ENCODE measurements at places on chromosomes 2 and 18.

DNA sequence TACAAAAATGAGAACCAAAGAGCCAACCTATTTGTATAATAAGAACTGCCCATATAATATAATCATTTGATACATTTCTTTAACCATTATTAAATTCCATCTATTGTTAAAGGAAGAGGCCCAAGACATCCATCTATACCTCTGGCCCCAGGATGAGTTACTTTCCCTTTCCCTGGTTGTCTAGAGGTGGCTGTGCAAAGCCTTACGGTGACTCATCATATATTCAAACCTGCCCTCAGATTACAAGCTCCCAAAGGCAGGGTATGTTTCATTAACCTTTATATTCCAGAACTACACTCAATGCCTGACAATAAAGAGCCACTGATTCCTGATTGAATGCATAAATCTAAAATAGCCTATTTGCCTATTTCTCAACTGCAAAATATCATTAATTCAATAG lies 105.8 kb upstream of the PID1 start:
- no peak for DNase-seq

- no peak for DNase-seq
These were observed 9.2 kb downstream of the LGALSL start for GRCh38 chr2:64462940-64463700.

DNA sequence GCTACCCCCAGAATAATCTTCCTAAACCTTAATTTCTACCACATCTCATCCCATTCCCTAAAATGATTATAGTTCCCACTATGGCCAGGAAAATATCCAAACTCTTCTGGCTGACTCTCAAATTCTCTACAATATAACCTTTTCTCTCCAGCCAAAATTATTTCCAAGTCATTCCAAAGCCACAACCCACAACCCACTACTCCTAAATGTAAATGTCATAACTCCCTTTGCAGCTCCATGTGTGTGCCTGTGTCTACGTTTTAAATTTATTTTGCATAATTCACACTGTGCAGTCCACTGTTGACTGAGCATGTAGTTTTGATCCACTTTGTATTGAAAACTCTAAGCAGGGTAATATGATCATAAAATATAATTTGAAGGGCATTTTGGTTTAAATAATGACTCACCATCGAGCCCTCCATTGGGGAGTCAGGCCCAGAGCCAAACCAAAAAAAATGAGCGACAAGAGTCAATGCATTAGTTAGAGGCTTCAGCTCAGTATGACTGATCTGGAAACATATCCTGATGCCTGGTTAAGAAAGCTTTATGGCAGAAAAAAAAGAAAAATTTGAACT lies 171.0 kb downstream of the AFF3 start:
- no peak for DNase-seq

GRCh38 chr2:30428348-30428662 lies 18.7 kb upstream of the LCLAT1 start:
- no peak for DNase-seq

- DNase-seq: no peak
These were observed 230.8 kb downstream of the SEPTIN10 start for GRCh38 chr2:109382951-109383350.

DNA sequence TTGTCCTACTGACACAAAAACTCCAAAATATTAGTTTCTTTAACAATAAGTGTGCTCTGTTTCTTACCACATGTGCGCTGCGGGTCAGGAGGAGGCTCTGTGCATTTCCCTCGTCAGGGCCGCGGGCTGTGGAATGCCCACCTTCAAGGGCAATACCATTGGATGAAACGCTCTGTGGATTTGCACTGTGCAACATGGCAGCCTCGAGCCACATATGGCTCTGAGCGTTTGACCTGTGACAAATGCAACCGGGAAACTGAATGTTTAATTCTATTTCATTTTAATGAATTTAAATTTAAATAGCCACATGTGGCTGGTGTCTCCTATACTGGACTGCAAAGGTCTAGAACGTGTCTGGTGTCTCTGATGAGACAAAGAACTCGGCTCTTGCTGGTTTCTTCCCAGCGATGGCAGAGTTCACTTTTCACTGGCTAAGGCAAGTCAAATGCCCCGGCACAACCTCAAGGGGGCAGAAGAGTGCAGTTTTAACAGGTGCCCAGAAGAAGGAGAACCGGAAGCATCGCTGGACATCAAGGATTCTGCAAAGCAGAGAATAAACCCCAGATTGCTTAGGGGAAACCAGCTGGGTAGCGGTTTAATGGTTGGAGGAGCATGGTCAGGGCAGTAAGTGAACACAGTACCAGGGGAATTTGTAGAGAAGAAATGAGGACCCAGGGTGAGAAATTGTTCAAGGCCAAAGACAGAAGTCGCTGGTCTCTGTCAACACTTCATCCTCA lies 37.0 kb upstream of the TMEM18 start:
- DNase-seq: peak; percentile 11

- DNase-seq: peak; percentile 85
These were observed 619 bp upstream of the FAM168B start for GRCh38 chr2:131093696-131094462.

GRCh38 chr18:21742315-21742687 lies 1.7 kb downstream of the MIB1 start:
- DNase-seq: no peak

DNA sequence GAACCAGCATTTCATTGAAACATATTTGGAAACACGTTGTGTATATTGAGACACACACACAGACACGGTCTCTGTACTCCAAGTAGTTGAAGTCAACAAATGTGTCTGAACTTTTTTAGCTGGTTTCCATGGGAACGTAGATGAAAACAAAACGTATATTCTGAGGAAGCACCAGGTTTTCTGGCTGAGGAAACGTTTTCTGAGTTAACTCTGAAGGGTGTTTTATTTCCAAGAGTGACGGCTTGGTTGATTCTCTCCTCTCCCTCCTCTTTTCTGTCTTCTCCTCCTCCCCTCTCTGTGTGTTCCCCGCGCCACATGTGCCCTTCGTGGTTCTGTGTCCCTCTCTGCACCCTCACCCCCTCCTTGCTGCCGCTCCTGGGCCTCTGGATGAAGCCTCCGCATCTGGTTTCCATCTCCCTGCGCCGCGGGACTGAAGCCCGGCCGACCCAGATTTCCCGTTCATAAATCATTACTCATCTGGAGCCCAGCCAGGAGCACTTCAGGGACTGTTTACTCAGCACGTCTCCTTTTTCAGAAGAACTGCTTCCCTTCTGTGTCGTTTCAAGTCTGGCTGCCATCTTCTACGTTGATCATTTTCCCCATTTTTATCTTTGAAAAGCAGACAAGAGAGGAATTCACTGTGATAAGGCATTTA lies 122.7 kb downstream of the COL6A3 start:
- DNase-seq: no peak

DNA sequence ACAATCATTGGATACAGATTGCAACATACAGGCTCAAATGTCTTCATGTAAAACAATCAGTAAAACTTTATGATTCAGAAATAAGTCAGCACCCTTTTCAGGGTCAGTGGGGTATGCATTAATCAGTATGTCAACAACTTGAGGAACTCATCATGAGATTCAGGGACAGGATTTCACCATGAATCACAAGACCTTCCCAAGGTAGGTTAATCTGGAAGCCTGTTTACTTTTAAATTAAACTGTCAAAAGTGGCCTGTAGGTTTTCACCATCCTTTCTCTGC lies 104.8 kb downstream of the SP100 start:
- DNase-seq: no peak

DNA sequence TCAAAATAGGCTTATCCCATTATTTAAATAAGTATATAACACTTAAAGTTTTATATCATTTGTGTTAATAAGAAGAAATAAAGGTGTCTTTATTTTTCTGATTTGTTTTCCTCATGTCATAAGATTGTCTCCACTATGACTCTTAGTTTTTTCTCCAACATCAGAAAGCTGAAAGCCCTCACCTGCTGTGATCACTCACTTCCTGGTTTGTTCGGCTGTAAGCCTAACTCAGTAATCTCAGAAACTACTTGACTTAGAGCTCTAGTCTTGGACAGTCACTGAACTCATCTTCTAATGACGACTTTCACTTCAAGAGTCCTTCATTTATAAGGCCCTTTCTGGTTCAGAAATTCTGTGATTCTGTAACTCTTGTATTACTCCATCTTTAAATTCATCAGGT lies 311.0 kb downstream of the ZEB2 start:
- no peak for DNase-seq

DNA sequence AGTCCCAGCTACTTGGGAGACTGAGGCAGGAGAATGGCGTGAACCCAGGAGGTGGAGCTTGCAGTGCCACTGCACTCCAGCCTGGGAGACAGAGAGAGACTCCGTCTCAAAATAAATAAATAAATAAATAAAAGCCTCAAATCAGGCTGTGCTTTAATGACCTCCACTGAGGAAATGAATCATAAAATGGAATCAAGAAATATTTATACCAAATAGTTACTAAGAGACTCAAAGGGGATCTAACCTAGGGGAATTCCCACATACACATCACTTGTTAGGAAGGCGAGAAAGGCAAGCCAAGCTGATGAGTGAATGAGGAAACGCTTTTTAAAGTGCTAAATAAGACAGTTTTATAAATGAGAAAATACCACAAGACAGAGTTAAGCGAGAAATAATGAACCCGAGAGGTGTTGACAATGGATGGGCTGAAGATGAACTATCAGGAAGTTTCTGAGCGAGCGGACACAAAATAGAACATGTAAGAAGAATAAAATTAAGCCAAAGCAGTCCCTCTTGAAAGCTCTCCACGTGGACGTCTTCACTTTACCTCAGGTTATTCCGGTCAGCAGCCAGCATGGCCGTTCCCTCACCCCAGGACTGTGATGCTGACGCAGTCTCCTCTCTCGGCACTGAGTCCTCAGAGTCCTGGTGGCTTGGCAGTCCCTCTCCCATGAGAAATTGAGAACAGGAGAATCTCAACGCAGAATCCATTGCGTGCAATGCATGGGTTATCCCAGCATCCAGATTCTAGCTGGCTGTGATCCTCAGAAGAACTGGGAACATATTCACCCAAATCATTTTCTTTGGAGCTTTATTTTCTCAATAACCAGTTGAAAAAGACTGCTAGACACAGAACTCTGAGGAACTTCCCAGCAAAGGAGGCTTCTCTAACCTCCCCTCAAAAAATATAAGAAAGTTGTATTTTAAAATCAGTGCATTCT lies 22.3 kb downstream of the PXDN start:
- DNase-seq: no peak

GRCh38 chr2:111669928-111670695 lies 213.9 kb downstream of the ANAPC1 start:
- no peak for DNase-seq

- DNase-seq: no peak
These were observed 5.8 kb upstream of the CCDC88A start for GRCh38 chr2:55425431-55425831.

- no peak for DNase-seq
These were observed 25.7 kb downstream of the PSMA8 start for GRCh38 chr18:26159353-26159752.

GRCh38 chr2:62996534-62997186 lies 54.0 kb upstream of the OTX1 start:
- DNase-seq: no peak

DNA sequence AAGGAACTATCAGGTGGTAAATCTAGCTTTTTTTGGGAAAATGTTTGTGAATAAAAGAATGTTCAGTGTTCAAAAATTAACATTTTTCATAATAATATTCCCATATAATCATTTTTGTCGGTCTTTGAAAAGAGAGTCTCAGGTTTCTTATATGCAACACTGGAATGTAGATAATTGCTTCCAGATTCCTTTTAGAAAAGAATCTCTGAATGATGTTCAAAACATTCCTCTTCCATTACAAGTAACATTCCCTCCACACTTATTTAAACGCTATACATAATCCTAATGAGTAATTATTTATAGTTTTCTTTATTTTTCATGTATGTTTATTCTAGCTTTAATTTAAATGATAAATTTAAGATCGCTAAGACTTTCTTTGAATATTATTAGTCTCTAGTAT lies 7.0 kb downstream of the ZSWIM2 start:
- DNase-seq: no peak

GRCh38 chr18:56890632-56891031 lies 239.5 kb downstream of the WDR7 start:
- no peak for DNase-seq

- no peak for DNase-seq
These were observed 19.1 kb upstream of the VIT start for GRCh38 chr2:36677386-36677785.

DNA sequence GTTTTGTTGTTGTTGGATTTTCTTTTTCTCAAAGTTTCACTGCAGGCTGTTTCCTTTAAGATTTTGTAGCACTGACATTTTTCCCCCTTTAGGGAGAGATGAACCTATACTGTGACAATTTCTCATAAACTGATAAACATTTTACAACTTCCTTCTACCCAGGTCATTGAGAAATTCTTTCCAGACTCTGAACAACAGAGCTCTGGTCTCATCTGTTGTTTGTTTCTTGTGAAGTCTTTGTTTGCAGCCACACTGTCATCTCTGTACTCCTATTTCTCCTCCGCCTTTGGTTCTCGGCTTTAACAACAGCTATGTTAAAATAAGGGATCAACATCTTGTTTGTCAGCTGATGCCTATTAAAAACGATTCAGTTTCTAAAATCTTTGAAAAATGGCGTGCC lies 167.6 kb downstream of the VWC2L start:
- no peak for DNase-seq

DNA sequence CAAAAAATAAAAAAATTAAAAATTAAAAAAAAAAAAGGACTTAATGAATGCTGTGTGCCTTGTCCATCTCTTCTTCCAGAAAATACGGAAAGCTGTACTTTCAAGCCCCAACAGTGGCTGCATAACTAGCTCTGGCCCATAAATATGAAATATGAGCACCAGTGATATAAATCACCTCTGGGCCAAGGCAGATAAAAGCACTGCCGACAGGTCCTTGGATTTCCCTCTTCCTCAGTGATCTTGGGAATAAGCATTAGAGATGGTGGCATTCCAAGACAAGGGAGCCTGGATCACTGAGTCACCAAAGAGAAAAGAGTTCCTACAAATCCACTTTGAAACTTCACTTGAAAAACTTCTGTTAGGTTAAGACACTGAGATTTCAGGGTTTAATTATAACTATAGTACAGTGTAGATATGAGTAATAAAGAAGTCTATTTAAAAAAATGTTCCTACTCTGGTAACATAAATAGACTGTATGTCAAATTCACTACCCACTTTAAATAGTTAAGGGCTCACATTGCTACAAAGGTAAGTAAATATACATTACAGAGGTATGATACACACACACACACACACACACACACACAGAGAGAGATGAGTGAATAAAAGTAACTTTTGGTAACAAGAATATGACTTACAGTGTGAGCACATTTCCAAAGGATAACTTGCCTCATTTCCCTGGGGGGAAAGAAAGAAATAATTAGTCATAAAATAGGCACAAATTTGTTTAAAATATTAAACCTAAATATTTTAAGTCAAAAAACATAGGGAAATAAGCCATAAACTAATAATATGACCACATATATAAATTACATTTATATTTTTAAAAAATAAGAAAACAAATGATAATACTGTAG lies 35.6 kb downstream of the PPP3R1 start:
- no peak for DNase-seq

- no peak for DNase-seq
These were observed 3.0 kb upstream of the STK17B start for GRCh38 chr2:196174404-196174803.

GRCh38 chr2:15584767-15585469 lies 6.8 kb upstream of the DDX1 start:
- no peak for DNase-seq
